Right renal pelvis (tissue), 4 donors: ENCODE measurements at places on chromosomes 1 and 21. TPM values are rescaled to one million over a fixed set of nuclear protein-coding genes. Genes with fewer than 3 reads are reported as not detected.

DNA sequence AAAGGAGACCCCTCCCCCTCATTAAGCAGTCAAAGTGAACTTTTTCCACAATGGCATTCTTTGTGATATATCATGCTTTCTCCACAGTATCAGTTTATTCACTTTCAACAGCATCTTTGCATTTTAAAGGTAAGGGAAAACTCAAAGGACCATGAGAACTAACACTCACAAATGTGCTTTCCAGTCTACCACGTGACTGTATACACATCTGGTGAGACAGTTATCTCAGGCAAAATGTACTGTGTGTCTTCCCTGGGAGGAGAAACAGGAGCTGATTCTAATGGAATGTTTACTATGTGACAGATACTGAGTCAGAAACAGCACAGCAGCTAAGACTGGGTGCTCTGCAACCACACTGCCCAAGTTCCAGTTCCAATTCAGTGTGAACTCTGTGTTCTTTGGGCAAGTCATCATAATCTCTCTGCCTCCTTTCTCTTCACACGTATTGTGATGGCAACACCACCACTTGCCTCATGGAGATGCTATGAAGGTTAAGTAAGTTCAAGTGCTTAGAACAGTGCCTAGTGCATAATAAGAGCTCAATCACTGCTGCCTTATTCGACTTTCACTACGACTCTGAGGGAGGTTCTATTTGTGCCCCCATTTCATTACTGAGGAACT, 79.0 kb downstream of the SLC45A1 start:
- no peak for DNase-seq

Gene NUF2
- 29.0 TPM for polyA plus RNA-seq

Gene CD48
- 1.4 TPM for polyA plus RNA-seq

Gene ZYG11A
- polyA plus RNA-seq: 0.14 TPM
